ENCODE measurements at places on chromosomes 2 and 18.

- H3K27ac ChIP-seq: peak within 1 kb of the TSS; percentile 95
- peaks cover 47% of the 10 kb centered on the region for H3K4me1 ChIP-seq
- DNase-seq: peak; percentile 63
These were observed at the start of gene RNPEPL1 for GRCh38 chr2:240567872-240568677. Gene RNPEPL1, plus strand, starts transcription at chr2:240568484. Its CDS starts 103 bp downstream, at chr2:240568587.

DNA sequence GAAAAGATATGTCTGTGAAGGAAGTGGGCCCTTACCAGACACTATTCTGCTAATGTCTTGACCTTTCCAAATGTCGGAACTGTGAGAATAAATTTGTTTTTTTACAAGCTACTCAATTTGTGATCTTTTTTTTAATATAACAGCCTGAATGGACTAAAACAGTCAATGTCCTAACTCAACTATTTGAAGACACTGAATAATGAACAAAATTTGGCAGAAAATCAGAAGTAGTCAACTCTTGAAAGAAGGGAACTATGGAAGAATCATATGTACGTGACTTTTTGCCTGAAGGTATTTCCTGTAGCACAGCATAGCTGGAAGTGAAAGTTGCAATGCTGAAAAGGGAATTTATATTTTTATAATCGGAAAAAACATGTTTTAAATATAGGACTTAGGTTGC, 351.8 kb upstream of the TFPI start:
- no peak for DNase-seq
- no peak overlapping the region for H3K27ac ChIP-seq

DNA sequence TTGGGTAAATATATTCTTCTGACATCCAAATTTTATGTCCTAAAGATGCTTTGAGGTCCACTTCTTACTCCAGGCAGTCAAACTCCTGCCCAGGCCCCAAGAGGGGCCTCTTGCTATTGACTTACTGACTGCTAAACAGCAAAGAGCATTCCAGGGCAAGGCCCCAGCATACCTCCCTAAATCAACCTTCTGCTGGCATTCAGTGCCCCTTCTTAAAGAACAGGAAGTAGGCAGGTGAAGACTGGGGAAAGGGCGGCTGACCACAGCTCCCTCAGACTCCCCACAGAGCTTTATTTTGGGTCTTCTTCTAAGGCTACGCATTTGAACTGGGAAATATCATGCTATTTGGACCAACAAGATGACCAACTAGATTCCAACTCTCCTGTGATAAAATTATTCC, 68.9 kb downstream of the USP40 start:
- H3K4me1 ChIP-seq: peaks cover 7% of the 10 kb centered on the region
- no peak overlapping the region for H3K27ac ChIP-seq
- no peak overlapping the region for H3K4me3 ChIP-seq
- H3K36me3 ChIP-seq: peaks cover 15% of the 10 kb centered on the region
- no peaks in the 10 kb centered on the region for H3K27me3 ChIP-seq
- DNase-seq: no peak

DNA sequence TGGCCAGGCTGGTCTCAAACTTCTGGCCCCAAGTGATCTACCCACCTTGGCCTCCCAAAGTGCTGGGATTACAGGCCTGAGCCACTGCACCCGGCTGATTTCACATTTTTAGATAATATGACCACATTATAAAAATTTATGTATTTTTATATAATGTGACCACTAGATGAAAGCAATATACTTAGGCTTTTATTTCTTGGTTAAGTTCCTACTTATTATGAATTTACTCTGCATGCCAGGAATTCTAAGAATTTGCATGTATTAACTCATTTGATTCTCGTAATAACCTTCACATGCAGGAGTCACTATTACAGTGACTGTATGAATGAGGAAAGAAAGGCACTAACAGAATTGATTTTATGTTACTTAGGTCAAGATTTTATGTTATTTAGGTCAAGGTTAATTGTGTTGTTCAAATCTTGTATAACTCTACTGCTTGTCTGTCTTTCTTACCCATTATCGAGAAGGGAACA, 25.6 kb upstream of the CASP8 start:
- peaks cover 48% of the 10 kb centered on the region for H3K4me1 ChIP-seq
- H3K27me3 ChIP-seq: no peaks in the 10 kb centered on the region
- peak overlapping the region; percentile 91 for H3K4me3 ChIP-seq
- peak overlapping the region; percentile 97 for H3K27ac ChIP-seq

- H3K4me3 ChIP-seq: no peak overlapping the region
- H3K27me3 ChIP-seq: no peaks in the 10 kb centered on the region
- no peaks in the 10 kb centered on the region for H3K36me3 ChIP-seq
- DNase-seq: no peak
- H3K27ac ChIP-seq: no peak overlapping the region
- no peaks in the 10 kb centered on the region for H3K4me1 ChIP-seq
These were observed 201.5 kb upstream of the KCNJ3 start for GRCh38 chr2:154497019-154497418.

Data from activated CD8-positive, alpha-beta T cell treated with anti-CD3 and anti-CD28 coated beads for 36 hours (primary cell).